ENCODE measurements at places on chromosomes 3 and 15. TPM values are rescaled to one million over a fixed set of nuclear protein-coding genes. Genes with fewer than 3 reads are reported as not detected.

ANKRD63 gene
- total RNA-seq: not detected

FANCD2 gene
- total RNA-seq: 40.7 TPM

- DNase-seq: no peak
Observed at GRCh38 chr3:31839144-31839917, 141.7 kb downstream of the OSBPL10 start.

GPR27 gene
- total RNA-seq: 1.2 TPM

DNA sequence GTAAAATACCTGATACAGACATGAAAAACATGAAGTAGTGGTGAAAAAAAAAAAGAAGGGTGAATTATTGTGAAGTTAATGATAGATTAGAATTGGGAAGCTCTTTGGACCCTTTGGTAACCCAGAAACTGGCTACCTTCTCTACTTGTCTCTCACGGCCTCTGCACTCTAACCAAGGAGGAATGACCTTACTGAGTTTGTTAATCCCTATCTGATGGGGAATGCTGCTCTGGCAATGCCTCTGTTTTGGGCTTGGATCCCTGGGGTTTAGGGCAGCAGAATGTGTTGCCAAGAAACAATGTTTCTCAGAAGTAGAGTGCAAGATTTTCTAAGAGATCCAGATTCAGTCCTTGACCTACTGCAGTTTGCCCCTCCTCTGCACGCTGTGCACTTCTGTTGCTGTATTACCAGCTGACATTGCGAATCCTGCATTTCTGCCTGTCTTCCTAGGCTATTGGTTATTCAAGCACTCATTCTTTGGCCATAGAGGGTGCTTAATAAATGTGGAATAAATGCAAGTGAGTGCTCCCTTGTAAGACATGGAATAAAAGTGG, 49.2 kb upstream of the MAP3K13 start:
- no peak for DNase-seq

DNA sequence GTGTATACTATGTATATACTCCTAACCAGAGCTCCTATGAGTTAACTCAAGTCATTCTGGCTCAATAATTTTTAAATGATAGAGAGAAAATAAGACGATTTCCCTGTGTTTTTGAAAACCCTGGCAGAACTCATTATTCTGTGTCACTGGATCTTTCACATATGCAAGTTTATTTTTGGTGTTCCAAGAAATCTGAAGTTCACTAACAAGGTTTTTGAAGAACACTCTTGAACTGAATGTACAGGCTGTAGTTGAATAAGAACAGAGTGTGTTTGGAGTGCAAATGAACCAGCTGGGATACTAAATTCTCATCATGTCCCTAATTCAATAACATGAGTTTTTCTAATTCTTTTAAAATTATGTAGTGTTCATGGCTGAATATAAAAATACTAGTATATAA, 466.9 kb upstream of the SUCLG2 start:
- DNase-seq: no peak

DNA sequence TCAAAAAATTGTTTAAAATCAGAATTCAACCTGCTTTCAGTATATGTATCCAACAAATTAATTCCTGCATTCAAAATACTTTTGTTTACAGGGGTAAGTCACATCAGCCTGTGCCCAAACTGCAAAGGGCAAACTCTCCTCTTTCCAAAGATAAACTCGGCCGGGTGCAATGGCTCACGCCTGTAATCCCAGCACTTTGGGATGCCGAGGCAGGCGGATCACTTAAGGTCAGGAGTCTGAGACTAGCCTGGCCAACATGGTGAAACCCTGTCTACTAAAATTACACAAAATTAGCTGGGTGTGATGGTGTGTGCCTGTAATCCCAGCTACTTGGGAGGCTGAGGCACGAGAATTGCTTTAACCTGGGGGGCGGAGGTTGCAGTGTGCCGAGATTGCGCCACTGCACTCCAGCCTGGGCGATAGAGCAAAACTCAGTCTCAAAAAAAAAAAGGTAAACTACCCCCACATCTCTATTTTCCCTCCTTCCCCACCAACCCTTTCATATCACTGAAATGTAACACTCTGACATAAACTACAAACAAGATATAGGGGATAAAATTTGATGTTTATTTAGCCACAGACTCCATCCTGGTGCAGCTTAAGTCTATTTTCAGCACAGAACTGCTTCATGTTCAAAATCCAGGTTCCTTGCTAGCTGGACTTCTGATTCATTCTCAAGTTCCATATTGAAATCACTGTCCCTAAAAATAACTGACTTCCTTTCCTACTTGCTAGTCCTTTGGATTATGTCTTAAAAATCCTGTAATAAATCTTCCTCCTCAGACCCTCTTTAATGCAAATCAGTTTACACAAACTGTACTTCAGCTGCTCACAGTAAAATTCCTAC, 15.4 kb downstream of the UBP1 start:
- no peak for DNase-seq

PRRT3 gene
- 1.3 TPM for total RNA-seq

DNA sequence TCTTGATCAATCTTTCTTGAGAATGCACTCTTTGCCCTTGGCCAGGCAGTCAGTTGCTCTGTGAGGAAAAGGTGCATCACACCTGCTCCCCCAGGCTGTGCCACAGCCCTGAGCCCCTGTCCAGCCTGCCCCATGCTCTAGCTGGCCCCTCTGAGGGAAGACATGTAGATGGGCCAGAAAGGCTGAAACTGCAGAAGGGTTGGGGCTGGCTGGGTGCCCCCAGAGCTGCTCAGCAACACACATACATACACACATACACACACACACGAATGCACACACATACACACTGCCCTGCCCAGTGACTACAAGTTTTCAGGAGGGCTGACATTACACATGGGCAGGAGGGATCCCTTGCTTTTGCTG, 16.4 kb downstream of the TBC1D21 start:
- DNase-seq: no peak

ASB14 gene
- total RNA-seq: not detected

Measured in epithelial cell of proximal tubule (primary cell).